ENCODE measurements at places on chromosomes 6 and 20.

GRCh38 chr6:117706504-117706903 lies 31.2 kb downstream of the NUS1 start:
- no peak for DNase-seq

DNA sequence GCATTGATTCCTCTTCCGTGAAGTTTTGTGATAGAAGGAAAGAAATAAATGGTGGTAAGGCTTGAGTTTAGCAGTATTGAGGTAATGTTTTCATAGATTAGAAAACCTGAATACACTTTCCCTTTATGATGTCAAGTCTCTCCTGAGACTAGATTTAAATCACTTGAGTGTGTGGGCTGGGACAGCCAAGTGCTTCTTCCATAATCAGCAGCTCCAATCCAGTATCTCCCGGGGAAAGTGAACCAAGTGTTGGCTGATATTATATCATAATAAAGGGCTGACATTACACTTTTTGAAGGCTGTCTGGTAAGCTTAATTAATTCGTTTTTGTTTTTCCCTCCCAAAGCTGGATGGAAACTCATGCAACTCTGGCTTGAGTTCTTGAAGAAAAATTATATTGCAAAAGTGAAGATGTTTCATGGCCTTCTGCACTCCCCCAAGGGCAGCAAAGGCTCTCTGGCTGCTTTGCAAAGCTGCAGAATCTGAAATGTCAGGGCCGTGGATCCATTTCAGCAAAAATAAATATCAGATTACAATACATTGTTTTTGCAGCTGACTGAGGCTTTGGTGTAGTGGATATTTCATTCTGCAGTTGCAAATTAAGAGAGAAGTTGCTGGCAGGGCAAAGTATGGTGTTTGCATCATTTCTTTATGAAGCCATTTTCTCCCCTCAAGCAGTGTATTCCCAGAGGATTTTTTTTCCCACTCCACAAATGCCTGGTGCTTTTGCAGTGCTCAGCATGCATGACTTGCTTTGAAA lies 101.2 kb downstream of the MKKS start:
- DNase-seq = no peak

DNA sequence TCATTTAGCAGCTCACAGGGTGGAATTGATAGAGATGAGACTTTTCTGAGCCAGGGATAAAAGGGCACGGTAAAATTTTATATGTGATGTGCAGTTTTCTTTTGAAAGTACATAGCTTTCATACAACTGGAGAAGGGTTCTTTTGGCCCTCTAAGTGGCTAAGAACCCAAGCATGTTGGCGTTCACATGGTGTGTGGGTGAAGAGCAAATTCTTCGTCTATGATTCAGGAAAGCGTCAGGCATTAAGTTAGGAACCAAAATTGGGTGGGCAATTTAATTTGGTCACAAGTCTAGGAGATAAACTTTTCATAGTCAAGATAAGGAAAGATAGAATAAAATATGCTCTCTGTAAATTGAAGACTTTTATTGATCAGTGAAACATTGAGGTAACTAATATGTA lies 153.9 kb downstream of the UTRN start:
- DNase-seq = no peak

DNA sequence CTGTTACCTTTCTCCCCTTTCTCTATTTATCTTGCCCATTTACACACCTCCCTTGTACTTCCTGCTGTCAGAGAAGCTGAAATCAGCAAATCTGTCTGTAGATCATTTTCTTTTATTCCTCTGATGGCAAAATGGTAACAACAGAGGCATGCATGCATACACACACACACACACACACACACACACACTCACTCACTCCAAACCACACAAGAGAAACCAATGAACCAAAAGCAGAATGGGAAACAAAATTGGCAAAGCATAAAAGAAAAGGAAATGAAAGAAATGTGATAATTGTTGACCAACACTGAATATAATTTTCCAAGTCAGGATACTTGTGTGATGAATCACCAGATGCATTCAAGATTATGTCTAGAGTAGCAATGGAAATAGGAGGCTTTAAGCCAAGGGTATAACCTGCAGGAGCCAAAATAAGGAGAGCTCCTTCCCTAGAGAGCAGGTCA lies 172.4 kb downstream of the PLCB4 start:
- DNase-seq = no peak

- no peak for DNase-seq
Measured at GRCh38 chr6:36273067-36273466, 3.2 kb downstream of the PNPLA1 start.

DNA sequence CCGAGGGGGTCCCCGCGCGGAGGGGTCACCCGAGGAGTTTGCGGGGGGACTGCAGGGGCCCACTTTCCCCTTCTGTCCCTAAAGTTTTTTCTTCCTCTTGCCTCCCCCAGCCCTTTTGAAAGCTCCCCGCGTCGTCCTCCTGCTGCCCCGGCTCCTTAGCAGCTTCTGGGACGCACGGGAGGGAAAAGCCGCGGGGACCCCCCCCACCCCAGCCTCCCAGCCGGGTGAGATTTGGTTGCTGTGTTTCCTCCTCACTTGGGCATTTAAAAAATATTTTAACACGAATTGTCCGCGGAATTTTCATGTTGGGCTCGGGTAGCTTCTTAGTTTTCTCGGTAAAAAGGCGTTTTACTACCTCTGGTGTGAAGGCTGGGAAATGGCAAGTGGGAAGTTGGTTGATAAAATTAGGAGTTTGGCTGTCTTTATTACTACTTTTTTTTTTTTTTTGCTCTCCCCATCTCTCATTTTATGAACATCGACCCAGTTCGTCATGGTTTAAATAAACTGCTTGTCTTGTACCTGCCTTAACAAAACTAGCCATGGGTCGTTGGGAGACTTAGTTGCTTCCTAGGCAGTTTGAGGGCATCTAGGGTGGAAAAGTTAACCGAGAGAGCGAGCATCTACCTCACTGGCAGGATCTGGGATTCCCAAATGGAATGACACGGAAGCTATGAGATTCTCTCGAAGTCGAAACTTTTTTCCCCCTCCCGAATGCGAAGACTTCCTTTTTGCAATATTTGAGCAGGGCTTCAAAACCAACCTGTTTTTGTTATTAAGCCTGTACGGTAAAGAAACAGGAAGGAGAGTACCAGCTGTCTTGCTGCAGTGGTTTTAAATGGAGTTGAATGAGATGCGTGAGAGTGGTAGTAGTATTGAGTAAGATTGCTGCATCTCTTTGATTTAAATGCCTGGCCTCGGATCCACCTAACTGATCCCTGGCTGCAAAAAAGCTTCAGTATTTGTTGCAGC lies 868 bp downstream of the NCOA3 start:
- no peak for DNase-seq

DNA sequence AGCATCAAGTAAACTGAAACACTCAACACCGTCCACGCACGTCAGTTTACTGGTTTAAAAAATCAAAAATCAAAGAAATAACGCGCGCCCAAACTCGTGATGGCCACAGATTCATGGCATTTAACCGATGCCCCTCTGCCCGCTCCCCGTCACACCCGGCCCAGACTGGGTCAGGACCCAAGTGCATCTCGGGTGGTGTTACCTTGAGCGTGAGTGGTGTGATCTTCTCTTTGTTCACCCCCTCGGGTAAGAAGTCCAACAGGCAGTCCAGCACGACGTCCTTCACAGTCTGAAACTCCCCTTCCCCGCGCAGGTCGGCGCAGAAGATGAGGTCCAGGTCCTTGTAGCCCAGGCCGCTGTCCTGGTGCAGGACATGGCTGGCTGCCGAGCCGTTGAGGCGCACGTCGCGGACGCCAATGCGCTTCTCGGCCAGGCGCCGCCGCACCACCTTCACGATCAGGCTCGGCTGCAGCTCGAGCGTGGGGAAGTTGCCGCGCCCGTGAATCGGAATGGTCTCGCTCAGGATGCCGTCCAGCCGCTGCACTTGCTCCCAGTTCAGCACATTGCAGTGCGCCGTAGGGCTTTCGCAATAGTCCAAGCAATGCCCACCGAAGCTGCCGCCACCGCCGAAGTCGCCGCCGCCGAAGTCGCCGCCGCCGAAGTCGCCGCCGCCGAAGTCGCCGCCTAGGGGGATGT lies 945 bp downstream of the TENT5A start:
- no peak for DNase-seq

- DNase-seq = no peak
Measured at GRCh38 chr6:134389658-134390057, 71.7 kb upstream of the SGK1 start.

- no peak for DNase-seq
Measured at GRCh38 chr20:46709055-46709458, 392 bp upstream of the SLC2A10 start.

DNA sequence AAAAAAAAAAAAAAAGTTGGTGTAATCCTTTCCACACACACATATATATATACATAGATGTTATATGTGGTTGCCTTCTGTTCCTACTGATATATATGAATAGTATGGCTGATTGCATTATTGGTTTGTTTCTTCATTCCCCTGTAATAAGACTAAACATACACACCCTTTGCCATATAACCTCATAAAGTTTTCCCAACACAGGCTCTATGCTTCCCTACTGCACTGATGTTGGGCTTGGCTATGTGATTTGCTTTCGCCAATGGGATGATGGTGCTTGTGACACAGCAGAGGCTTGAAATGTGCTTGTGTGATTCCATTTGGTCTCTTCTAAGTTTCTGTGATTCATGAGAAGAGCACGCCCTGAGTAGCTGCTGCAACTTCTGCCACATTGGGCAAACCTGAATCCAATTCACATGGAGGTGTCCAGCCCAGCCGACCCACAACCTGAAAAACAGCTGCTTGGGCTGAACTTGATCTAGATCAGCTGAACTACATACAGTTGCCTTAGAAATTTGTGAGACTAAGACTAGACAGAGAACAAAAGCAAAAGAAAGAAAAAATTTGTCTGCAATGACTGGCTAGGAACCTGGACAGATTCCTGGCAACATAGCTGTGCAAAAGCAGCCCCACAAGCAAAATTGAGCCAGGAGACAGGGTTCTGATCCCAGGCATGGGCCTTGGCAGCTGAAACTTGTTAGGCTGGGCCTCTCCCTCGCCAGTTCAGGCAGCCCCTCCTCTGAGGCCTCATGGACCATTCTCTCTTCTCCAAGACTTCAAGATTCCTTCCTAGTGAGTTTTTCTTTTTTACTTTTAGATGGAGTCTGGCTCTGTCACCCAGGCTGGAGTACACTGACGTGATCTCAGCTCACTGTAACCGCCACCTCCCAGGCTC lies 13.4 kb upstream of the TBC1D20 start:
- DNase-seq = no peak

GRCh38 chr20:52681288-52681687 lies 290.9 kb upstream of the TSHZ2 start:
- DNase-seq = no peak

DNA sequence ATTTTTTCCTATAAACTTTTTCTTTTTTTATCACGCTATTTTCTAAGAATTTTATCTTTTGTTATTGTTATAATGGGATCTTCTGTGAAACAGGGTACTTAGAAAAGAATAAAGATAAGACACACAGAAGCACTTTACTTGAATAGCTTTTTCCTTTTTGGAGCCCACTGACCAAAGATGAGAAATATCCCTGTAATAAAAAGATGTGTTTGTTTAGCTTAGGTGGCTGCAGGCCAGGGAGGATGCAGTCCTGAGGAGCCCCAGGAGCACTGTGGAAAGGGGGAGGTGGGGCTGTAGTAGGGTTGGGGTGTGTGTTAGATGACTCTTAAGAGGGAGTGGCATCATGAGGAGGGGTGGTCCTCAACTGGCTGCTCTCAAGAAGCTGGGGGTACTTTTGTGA lies 128.6 kb downstream of the ARID1B start:
- DNase-seq = no peak

GRCh38 chr20:1965520-1966351 lies 28.1 kb downstream of the PDYN start:
- DNase-seq = peak; percentile 81

DNA sequence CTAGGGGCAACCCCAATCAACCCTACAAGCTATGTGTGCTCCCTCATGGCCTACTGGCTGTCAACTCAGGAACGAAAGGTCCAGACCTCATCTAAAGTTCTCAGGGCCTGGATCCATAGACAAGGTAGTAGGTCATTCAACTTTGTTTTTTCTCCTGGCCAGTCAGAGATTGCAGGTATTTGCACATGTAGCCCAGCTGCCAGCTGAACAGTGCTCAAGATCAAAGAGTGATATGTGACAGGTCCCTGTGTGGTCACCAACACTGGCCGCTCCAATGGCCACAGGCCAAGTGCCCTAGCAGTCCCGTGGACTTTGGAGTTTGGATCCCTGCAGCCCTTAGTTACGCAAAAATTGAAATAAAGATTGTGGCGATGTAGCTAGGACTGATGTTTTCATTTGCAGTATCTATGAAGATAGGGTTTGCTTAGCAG lies 60.6 kb upstream of the ATXN1 start:
- no peak for DNase-seq

GRCh38 chr6:13873288-13874190 lies 51.2 kb upstream of the RNF182 start:
- peak; percentile 67 for DNase-seq

- DNase-seq = no peak
Measured at GRCh38 chr6:34973547-34974248, 84.6 kb downstream of the ANKS1A start.

GRCh38 chr20:22063753-22064152 lies 358.3 kb downstream of the PAX1 start:
- no peak for DNase-seq

- no peak for DNase-seq
Measured at GRCh38 chr20:13870170-13870748, 85.4 kb downstream of the NDUFAF5 start.

DNA sequence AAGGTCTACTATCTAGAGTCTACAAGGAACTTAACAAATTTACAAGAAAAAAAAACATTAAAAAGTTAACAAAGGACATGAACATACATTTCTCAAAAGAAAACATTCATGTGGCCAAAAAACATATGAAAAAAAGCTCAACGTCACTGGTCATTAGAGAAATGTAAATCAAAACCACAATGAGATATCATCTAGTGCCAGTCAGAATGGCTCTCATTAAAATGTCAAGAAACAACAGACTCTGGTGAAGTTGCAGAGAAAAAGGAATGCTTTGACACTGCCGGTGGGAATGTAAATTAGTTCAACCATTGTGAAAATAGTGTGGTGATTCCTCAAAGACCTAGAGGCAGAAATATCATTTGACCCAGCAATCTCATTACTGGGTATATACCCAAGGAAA lies 48.3 kb downstream of the OGFRL1 start:
- DNase-seq = no peak

DNA sequence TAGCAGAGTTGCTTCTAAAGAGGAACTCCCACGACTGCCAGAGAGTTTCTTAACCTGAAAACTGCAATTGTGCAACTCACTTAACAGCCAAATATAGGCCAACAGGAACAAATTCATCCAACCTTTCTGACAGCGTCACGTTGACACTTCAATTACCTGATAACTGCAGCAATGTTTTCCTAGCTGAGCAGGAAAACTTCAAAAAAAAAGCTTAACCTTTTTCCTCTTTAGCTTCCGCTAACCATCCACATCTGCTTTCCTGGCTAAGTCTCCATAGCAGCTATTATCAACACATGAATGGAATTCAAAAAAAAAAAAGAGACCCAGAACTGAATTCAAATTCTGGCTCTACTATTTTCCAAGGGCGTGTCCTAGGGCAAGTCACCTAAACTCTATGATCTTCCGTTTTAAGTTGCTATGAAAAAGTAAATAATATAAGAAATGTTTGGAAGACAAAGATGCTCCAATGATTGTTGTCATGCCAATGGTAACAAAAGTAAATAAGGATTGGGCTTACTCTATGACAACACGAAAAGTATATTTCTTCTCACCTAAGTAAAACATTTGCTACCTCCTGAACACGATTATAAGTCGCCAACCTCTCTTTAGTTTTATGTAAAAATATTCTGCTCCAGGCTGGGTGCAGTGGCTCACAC lies 524.6 kb upstream of the JARID2 start:
- no peak for DNase-seq

GRCh38 chr6:7058250-7058923 lies 49.4 kb upstream of the RREB1 start:
- no peak for DNase-seq

GRCh38 chr20:6576726-6577125 lies 190.8 kb upstream of the BMP2 start:
- no peak for DNase-seq
